NCI-H748 treated with DMSO at 0.1 percent for 48 hours (cell line): ENCODE measurements at places on chromosomes 6 and 20.

DNA sequence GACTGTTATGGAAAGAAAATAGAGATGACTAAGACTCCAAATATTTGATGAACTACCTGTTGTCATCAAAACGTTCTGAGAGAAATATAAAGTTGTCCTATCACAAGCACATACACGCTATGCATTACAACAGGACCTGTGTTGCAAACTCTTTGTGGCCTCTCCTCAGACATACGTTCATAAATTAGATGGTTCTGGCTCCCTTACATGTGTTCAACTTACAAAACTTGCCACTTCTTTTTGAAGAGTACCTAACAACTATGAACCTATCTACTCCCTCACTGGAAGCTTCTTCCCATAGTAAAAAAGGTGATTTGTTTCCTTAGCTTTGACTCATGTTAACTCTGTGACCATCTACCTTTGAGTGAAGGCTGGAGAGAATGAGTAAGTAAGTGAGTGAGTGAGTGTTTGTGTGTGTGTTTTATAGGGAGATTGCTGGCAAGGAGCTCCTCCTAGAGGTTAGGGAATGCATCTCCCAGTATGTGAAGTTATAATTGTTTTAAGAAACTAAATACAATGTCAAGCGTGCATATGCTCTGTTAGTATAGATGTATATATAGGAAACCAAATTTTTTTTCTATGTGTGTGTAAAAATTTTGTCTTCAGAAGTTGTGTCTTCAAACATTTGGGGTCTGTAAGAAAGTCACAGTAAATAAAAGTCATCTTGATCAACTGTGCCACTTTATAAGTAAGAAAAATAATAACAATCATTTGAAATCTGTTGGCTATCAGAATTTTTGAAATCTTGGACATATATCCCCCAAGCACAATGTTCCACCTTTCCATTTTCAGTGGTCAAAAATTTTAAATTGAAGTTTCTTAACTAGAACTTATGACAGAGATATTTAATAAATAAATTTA lies 1211.1 kb upstream of the GJE1 start:
- peak; percentile 64 for DNase-seq

DNA sequence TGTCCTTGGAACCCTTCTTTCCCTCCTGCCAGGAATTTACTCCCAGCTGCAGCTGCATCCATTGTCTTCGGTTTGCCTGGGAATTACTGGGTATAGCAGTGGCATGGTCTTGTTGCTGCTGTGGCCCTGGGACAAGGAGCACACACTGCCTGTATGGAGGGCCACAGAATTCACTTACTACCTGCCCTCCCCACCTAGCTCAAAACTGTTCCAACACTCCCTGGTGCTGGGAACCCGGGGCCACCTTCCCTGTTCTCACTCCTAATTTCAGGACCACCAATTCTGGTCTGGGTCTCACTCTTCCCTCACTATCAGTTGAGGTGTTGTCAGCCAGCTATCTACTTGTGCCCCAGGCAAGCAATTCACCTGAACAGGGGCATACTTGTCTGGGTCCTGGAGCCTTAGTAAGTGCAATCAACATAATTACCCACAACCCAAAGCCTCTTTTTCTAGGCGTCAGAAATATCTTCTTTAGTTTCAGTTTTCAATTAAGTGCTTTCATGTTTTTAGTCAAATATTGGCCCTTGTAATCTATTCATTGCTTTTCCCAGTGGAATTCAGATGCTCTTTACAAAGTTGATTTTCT lies 47.2 kb downstream of the METTL24 start:
- no peak for DNase-seq

- DNase-seq, result peak; percentile 69
Observed at GRCh38 chr6:75412969-75413662, 80.5 kb downstream of the FILIP1 start.

- DNase-seq, result no peak
Observed at GRCh38 chr6:4554645-4555044, 221.6 kb upstream of the CDYL start.

GRCh38 chr20:17625246-17626051 lies 55.6 kb downstream of the DSTN start:
- DNase-seq, result no peak

DNA sequence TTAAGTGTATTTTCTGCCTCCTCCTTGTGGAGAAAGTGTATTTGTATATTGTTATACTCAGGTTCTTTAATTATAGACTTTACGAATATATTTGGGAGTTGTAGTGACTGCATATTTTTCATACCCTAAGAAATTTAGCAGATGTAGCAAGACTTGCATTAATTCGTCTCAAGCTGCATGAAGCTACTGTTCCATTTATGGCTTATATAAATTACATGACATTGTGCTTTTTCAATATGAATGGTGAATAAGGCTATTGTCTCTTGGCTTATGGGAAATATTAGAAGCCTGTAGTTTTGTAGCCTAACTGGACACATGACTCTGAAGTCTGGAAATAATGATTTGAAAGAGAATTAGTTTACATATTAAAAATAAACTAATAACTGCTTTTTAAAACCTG lies 2.4 kb downstream of the ADGRG6 start:
- DNase-seq, result no peak

GRCh38 chr6:3484192-3484591 lies 27.3 kb upstream of the SLC22A23 start:
- DNase-seq, result no peak

GRCh38 chr20:32830437-32830836 lies 10.7 kb downstream of the MAPRE1 start:
- no peak for DNase-seq

DNA sequence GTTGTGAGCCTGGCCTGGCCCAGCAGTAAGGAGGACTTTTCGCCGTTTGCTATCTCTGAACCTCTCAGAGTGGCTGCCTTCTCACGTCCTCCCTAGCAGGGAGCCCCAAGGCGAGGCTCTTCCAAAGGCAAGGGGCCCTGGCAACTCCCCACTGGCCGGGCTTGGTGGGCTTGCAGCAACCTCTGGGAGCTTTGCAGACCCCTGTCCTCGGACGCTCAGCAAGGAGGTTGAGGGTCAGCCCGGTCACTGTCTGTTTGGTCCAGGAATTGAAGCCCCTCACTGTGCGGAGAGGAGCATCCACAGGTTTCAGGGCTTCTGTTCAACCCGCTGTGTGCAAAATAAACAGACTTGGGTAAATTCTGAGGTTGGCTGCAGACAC lies 28.2 kb upstream of the TBXT start:
- no peak for DNase-seq

DNA sequence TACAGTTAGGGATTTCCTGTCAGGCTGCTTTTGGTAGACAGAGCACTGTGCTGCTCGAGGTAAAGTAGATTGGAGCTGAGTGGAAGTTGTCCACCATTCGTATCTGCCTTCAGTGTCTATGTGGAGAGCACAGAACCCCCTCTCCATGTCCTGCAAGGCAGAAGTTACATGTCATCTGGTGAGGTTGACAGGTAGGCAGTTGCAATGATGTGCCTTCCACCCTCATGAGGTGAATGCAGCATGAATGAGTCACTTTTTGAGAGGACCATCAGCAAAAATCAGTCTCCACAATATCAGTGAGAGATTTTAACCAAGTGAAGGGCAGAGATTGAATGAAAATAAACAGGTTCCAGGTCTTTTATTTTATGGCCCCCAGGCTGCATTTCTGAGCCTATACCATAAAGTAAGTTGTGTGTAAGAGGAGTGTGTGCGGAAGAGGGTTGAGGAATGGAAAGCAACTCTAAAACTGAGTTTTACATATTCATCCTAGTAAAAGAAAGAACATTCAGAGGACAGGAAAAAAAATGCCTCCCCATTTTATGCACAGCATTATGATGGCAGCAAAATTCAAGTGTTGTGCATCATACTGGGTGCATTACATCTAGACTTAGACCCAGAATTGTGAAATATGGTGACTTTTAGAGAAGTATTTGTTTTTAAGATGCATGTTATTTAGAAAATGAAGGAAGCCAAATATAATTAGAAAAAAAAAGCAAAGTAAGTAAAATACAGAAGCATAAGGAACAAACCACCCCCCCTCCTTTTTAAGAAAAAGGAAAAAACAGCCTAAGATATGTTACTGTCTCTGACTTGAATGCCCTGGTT lies 15.8 kb downstream of the TRAPPC3L start:
- no peak for DNase-seq

- no peak for DNase-seq
Observed at GRCh38 chr20:34301587-34302311, 1.4 kb downstream of the AHCY start.

- no peak for DNase-seq
Observed at GRCh38 chr6:30625511-30625910, 1.2 kb upstream of the ATAT1 start.

DNA sequence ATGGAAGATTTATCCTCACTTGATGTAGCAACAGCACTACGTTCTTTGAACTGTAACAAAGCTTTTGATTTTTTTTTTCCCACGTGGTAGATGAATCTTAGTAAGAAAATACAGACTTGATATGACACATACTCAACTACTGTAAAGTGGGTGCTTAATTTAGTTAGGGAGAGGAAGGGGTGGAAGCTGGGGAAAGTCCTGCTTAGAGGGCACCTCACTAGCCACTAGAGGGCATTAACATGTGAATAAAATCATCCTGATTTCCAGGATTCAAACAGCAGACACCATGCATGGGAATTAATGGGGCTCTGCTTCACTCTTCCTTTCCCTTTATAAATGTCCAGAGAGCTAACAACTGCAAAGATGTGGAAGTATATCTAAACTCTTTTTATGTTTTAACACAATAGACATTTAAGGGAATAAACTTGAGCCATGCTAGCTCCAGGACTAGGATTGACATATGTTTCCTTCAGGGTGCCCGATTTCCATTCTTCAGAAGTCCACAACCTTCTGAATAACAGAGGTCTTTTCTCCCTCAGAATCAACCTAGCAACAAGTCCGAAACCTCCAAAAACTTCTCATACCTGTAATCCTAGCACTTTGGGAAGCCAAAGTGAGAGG lies 250.1 kb downstream of the ATXN1 start:
- peak; percentile 39 for DNase-seq

GRCh38 chr6:7588506-7588905 lies 1.5 kb upstream of the SNRNP48 start:
- no peak for DNase-seq
